A549 treated with RU486 at 1 μM for 4 hours (cell line): ENCODE measurements at places on chromosomes 16 and 17. TPM values are rescaled to one million over a fixed set of nuclear protein-coding genes. Genes with fewer than 3 reads are reported as not detected.

HBA2 gene
- total RNA-seq, result 0.55 to 0.80 TPM (median 0.57 TPM) in 3 of 5 replicates, not detected in the others

E2F4 gene
- 73.1 to 95.2 TPM (median 91.3 TPM) in 5 replicates for total RNA-seq

B4GALNT2 gene
- 0.36 to 0.59 TPM (median 0.43 TPM) in 5 replicates for total RNA-seq

AGRP gene
- total RNA-seq, result not detected in 5 replicates

RND2 gene
- total RNA-seq, result 0.08 to 0.18 TPM (median 0.13 TPM) in 5 replicates

OR1A1 gene
- total RNA-seq, result not detected in 5 replicates

HIC1 gene
- total RNA-seq, result 0.96 to 1.8 TPM (median 1.6 TPM) in 5 replicates

ABI3 gene
- not detected in 5 replicates for total RNA-seq

ARL4D gene
- total RNA-seq, result 17.4 to 27.9 TPM (median 21.9 TPM) in 5 replicates
